ENCODE measurements at places on chromosomes 4 and X. TPM values are rescaled to one million over a fixed set of nuclear protein-coding genes. Genes with fewer than 3 reads are reported as not detected.
A peak's percentile ranks its signal among the peaks of the same experiment; 100 is the strongest.

GRCh38 chr4:2059726-2060602, 837 bp downstream of the NAT8L start:
- peaks cover 4% of the 10 kb centered on the region for H3K4me1 ChIP-seq
- DNase-seq: no peak
- H3K27me3 ChIP-seq: no peaks in the 10 kb centered on the region
- H3K27ac ChIP-seq: no peak overlapping the region

DNA sequence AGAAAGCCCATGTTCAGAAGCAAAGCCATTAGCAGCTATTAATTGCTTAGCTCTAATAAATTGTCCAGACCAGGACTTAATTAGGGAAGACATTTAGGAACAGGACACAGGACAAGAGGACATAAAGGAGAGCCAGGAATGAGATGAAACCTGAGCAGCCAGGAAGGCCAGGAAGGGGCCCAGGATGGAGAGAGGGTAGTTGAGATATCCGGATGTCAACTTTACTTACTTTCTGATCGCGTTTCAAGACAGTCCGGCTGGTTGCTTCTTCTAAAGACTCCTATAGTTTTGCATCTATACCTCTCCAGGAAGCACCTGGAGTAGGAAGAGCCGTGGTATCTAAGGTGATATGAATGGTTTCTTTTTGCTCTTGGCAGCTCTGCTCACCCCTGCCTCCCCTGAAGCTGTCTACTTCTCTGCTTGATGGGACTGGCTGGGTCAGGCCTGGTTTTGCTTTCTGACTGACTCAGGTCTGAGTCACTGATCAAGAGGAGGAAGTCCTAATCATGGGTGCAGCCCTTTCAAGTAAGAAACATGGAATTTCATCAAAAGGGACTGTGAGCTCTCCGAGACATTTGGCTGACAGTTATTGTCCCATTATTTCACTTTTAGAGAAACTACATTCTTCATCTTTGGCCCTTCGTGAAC, 733.3 kb downstream of the RPA4 start:
- DNase-seq: no peak
- no peaks in the 10 kb centered on the region for H3K27me3 ChIP-seq
- no peak overlapping the region for H3K4me3 ChIP-seq
- H3K4me1 ChIP-seq: no peaks in the 10 kb centered on the region
- no peak overlapping the region for H3K27ac ChIP-seq
- no peaks in the 10 kb centered on the region for H3K36me3 ChIP-seq

DNA sequence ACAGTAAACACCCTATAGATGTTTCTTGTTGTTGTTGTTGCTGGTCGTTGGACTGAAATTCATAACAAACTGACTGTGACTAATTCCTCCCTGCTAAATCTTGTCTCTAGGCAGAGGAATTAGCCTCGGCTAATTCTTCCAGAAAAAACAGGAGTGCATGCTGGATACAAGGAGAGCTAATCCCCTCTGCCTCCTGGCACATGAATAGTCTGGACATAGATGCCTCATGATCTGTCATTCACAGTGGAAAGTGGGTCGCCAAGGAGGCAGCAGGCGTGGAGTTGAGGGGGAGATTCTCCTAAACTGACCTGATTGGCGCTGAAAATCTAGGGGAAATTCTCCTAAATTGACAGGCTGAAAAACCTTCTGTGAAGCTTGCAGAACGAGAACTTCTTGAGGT, 220.1 kb downstream of the DCTD start:
- no peaks in the 10 kb centered on the region for H3K27me3 ChIP-seq
- no peaks in the 10 kb centered on the region for H3K4me1 ChIP-seq
- no peak for DNase-seq
- H3K27ac ChIP-seq: no peak overlapping the region
- no peaks in the 10 kb centered on the region for H3K36me3 ChIP-seq

DNA sequence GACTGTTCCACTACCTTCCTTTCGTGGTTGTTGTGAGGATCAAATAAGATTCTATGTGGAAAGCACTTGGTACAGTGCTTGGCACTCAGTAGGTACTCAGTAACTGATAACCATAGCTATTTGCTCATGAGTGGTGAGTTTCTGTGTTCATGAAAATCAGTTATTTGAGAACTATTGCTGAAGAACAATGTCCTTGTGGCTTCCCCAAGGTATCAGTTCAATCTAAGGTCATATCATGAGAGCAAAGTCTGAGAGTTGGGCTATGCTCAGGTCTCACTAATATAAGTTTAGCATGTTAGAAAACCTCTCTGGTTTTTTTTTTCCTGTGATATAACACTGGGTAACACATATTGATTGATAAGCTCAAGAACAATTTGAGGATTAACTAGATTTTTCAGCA, 147.8 kb downstream of the GRIA3 start:
- H3K4me1 ChIP-seq: no peaks in the 10 kb centered on the region
- H3K36me3 ChIP-seq: no peaks in the 10 kb centered on the region
- no peaks in the 10 kb centered on the region for H3K27me3 ChIP-seq
- no peak overlapping the region for H3K4me3 ChIP-seq
- no peak overlapping the region for H3K27ac ChIP-seq

DNA sequence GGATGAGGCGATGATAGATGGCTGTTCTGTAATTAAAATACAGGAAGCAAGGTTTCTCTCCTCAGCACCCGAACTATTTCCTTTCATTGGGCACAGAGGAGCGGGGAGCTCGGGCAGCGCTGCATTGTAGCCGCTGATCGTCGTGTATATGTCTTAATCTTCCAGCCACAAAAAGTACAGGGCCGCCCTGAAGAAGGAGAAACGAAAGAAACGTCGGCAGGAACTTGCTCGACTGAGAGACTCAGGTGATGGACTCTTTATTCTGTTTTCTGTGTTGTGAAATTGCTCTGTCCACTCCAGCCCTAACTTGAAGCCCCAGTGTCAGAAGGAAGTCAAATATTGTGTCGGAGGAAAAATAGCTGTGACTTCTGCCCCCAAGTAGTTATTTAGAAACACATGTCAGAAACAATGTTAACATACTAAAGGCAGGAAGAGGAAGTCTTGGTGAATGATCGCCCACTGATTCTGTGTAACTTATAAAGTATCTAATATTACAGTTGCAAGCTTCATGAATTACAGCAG, 546 bp downstream of the ZRSR2 start:
- peaks cover 26% of the 10 kb centered on the region for H3K36me3 ChIP-seq
- peak overlapping the region; percentile 68 for H3K27ac ChIP-seq
- H3K4me1 ChIP-seq: peaks cover 10% of the 10 kb centered on the region
- no peak for DNase-seq
- H3K27me3 ChIP-seq: no peaks in the 10 kb centered on the region

- no peak overlapping the region for H3K27ac ChIP-seq
- no peak for DNase-seq
- H3K36me3 ChIP-seq: no peaks in the 10 kb centered on the region
- H3K4me1 ChIP-seq: no peaks in the 10 kb centered on the region
- H3K27me3 ChIP-seq: no peaks in the 10 kb centered on the region
- H3K4me3 ChIP-seq: no peak overlapping the region
Measured at GRCh38 chr4:111681751-111682150, 463.5 kb upstream of the FAM241A start.

- H3K27ac ChIP-seq: no peak overlapping the region
- H3K27me3 ChIP-seq: no peaks in the 10 kb centered on the region
- no peak overlapping the region for H3K4me3 ChIP-seq
- no peaks in the 10 kb centered on the region for H3K4me1 ChIP-seq
- H3K36me3 ChIP-seq: no peaks in the 10 kb centered on the region
Measured at GRCh38 chr4:22764183-22764582, 71.4 kb downstream of the GBA3 start.

GRCh38 chrX:20383477-20383876, 116.8 kb upstream of the RPS6KA3 start:
- H3K4me3 ChIP-seq: no peak overlapping the region
- H3K27ac ChIP-seq: no peak overlapping the region
- H3K27me3 ChIP-seq: no peaks in the 10 kb centered on the region
- no peaks in the 10 kb centered on the region for H3K36me3 ChIP-seq
- no peak for DNase-seq
- peaks cover 7% of the 10 kb centered on the region for H3K4me1 ChIP-seq

GRCh38 chrX:102658556-102658955, 7.3 kb downstream of the GPRASP1 start:
- DNase-seq: no peak
- no peak overlapping the region for H3K27ac ChIP-seq
- peak overlapping the region; percentile 65 for H3K4me3 ChIP-seq
- H3K36me3 ChIP-seq: no peaks in the 10 kb centered on the region
- no peaks in the 10 kb centered on the region for H3K27me3 ChIP-seq

- no peaks in the 10 kb centered on the region for H3K36me3 ChIP-seq
- no peak for DNase-seq
- H3K27me3 ChIP-seq: no peaks in the 10 kb centered on the region
- H3K27ac ChIP-seq: no peak overlapping the region
Measured at GRCh38 chr4:10050261-10050661, 29.0 kb upstream of the SLC2A9 start.

DNA sequence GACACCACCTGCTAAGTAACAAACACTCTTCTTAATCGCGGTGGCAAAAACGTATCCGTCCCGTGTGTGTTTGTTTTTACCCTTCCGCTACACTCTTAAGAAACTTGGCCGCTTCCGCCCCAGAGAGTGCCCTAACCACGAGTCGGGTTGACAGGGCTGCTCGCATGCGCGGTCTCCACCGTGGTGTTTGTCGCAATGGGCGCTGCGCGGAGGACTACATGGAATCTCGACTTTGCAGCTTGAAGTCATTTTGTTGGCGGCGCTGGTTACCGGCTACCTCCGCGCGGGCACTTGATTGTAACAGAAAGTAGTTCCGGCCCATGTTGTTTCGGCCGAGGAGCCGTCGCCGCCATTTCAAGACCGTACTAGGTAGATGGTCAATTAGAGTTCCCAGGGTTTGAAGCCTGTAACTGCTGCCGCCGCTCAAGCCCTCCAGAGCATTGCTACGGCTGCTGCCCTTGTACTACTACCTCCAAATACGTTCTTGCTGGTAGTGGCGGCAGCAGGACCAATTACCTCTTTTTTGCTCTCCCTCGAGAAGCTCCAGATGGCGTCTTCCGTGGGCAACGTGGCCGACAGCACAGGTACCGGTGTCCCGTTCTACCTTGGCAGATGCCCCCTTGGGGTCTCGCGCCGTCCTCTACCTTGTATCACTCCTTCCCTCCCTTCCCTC, at the start of gene OGT:
Gene OGT, plus strand, starts transcription at position 352 of the 673 bp plus-strand sequence. Its CDS starts 196 bp downstream, at position 548.
- no peaks in the 10 kb centered on the region for H3K27me3 ChIP-seq
- H3K4me3 ChIP-seq: peak within 1 kb of the TSS; percentile 82
- DNase-seq: peak; percentile 96
- H3K27ac ChIP-seq: peak within 1 kb of the TSS; percentile 91
- H3K36me3 ChIP-seq: peaks cover 5% of the 10 kb centered on the region
- peaks cover 6% of the 10 kb centered on the region for H3K4me1 ChIP-seq

DNA sequence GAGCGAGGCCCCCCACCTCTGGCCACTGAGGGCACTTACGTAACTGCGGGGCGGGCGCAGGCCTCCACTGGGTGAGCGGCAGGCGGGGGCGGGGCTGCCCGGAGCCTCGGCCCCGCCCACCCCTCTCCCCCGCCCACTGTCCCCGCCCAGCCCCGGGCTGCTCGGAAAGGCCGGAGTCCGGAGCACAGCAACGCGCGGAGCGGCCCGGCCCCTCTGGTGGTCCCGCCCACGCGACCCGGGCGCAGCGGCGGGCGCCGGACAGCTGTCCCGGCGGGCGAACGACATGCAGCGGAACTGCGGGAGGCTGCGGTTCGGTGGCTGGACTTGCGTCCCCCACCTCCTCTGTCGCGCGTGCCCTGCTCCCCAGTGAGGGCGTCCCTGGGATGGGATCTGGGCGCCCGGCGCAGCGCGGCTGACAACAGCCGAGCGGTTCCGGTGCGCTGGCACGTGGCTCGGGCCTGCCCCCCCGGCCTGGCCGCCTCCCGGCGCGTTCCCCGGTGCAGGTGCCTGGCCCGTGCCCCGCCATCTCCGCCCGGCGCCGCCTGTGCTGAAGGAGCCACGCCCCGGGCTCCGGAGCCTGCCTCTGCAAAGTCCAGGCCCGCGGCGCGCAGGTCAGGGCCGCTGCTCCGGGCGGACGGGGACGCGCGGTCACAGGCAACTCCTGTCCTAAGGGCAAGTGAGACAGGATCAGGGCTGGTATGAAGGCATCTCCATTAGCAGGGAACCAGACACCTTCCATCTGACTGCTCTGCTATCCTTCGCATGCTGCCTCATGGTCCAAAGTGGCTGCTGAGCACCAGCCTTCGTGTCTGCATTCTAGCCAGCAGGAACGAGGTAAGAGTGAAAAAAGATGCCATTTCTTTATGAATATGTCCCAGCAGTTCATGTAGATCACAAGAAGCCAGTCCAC, 21.8 kb upstream of the JAKMIP1 start:
- H3K4me3 ChIP-seq: peak overlapping the region; percentile 41
- H3K27ac ChIP-seq: no peak overlapping the region
- H3K4me1 ChIP-seq: no peaks in the 10 kb centered on the region
- no peaks in the 10 kb centered on the region for H3K36me3 ChIP-seq
- no peaks in the 10 kb centered on the region for H3K27me3 ChIP-seq

GRCh38 chrX:111837197-111837596, 38.8 kb upstream of the TRPC5OS start:
- no peaks in the 10 kb centered on the region for H3K27me3 ChIP-seq
- H3K4me3 ChIP-seq: no peak overlapping the region
- H3K36me3 ChIP-seq: no peaks in the 10 kb centered on the region
- no peaks in the 10 kb centered on the region for H3K4me1 ChIP-seq

GRCh38 chr4:158193171-158193749, 17.0 kb upstream of the TMEM144 start:
- H3K27ac ChIP-seq: no peak overlapping the region
- H3K27me3 ChIP-seq: no peaks in the 10 kb centered on the region
- DNase-seq: no peak
- H3K4me1 ChIP-seq: no peaks in the 10 kb centered on the region

GRCh38 chr4:26197018-26197779, 123.6 kb upstream of the RBPJ start:
- no peaks in the 10 kb centered on the region for H3K27me3 ChIP-seq
- peak; percentile 21 for DNase-seq
- no peaks in the 10 kb centered on the region for H3K4me1 ChIP-seq
- H3K27ac ChIP-seq: no peak overlapping the region
- H3K36me3 ChIP-seq: no peaks in the 10 kb centered on the region

- no peaks in the 10 kb centered on the region for H3K27me3 ChIP-seq
- H3K36me3 ChIP-seq: no peaks in the 10 kb centered on the region
Measured at GRCh38 chr4:25687773-25688172, 32.1 kb downstream of the SLC34A2 start.

GRCh38 chr4:60663769-60664168, 536.4 kb upstream of the ADGRL3 start:
- H3K27ac ChIP-seq: no peak overlapping the region
- no peaks in the 10 kb centered on the region for H3K4me1 ChIP-seq
- no peaks in the 10 kb centered on the region for H3K27me3 ChIP-seq
- DNase-seq: no peak
- no peak overlapping the region for H3K4me3 ChIP-seq

- no peak for DNase-seq
- H3K4me1 ChIP-seq: no peaks in the 10 kb centered on the region
- H3K27ac ChIP-seq: no peak overlapping the region
- H3K4me3 ChIP-seq: no peak overlapping the region
- H3K27me3 ChIP-seq: no peaks in the 10 kb centered on the region
- no peaks in the 10 kb centered on the region for H3K36me3 ChIP-seq
Measured at GRCh38 chr4:89161841-89162240, 50.5 kb downstream of the TIGD2 start.

PSAPL1 gene
- not detected for total RNA-seq

ALB gene
- not detected for total RNA-seq

TMEM175 gene
- 15.1 TPM for total RNA-seq

STK32B gene
- 0.73 TPM for total RNA-seq

LRAT gene
- total RNA-seq: not detected

RBMXL3 gene
- not detected for total RNA-seq

TLL1 gene
- 0.89 TPM for total RNA-seq

APBB2 gene
- total RNA-seq: 37.4 TPM

RAI2 gene
- total RNA-seq: 6.3 TPM

COL25A1 gene
- 0.30 TPM for total RNA-seq

Data from psoas muscle (tissue), 8 donors.